ENCODE measurements at places on chromosomes 4 and X.

GRCh38 chr4:17258106-17258505, 253.8 kb downstream of the QDPR start:
- no peak for DNase-seq

- DNase-seq = no peak
Observed at GRCh38 chr4:132662456-132662855, 486.6 kb upstream of the PCDH10 start.

DNA sequence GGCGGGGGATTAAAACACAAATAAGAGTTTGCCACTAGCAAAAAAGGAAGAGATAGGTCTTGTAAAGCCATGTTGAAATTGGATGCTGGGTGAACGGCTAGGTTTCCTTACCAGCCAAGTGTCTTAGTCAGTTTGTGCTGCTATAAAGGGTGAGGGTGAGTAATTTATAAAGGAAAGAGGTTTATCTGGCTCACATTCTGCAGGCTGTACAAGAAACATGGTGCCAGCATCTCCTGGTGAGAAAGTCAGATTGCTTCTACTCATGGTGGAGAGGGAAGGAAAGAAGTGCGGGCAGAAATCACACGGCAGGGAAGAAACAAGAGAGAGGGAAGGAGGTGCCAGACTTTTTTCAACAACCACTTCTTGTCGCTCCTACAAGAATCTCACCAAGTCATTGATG, 507.5 kb downstream of the SPOCK3 start:
- DNase-seq = no peak

- no peak for DNase-seq
Observed at GRCh38 chr4:138948918-138949317, 66.7 kb upstream of the NOCT start.

GRCh38 chr4:6192245-6192644, 8.1 kb downstream of the JAKMIP1 start:
- DNase-seq = peak; percentile 64

GRCh38 chr4:87236861-87237260, 16.4 kb upstream of the KLHL8 start:
- DNase-seq = no peak

GRCh38 chrX:106177982-106178321, 9.8 kb downstream of the PWWP3B start:
- DNase-seq = no peak

DNA sequence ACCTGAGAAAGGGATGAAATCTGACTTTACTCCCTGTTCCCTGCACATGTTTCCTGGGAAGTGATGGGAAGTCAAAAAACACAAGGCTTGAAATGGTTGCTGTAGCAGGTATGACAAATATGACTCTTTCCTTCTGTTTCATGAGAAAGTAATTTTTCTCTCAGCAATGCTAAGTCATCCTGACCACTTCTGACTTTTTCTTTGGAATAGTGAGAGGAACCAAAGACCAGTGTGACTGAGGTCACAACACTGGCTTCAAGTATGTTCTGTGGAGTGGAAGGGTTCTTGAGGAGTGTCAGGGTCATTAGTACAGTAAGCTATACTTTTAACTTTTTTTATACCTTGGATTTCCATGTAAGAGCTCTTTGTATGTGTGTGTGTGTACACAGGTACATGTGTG, 225.3 kb downstream of the PPP3CA start:
- DNase-seq = no peak

DNA sequence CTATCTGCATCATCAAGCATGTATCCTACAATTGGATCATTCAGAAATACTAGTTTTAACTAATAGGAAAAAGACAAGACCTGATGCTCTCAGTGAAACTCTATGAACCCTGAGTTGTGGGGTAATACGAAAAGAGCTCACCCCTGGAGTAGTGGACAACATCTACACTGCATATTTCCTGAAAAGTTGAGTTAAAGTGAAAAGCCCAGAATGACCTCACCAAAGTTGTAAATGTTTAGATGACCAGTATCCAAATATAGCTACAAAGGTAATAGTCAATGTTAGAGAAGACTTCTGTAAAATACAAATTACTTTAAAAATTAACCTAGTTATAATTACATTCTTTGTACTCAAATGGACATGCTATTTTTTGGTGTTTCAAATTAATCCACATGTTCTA, 52.8 kb upstream of the SRPX start:
- DNase-seq = no peak

DNA sequence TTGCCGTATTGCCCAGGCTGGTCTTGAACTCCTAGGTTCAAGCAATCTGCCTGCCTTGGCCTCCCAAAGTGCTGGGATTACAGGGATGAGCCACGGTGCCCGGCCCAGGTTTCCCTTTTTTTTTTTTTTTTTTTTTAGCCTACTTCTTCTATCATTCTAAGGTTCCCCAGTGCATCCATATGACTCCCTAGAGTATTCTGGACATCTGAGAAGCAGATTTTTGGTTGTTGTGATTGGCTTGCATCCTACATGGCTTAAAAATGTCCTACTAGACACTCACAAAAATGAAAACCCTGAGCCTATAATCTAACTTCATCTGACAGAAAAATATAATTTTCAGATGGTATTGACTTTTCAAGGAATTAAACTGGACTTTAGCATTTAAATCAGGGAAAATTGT, 41.7 kb downstream of the SMIM14 start:
- no peak for DNase-seq

- DNase-seq = no peak
Observed at GRCh38 chr4:177487977-177488376, 45.7 kb upstream of the AGA start.

- DNase-seq = no peak
Observed at GRCh38 chrX:54288277-54288676, 69.6 kb downstream of the WNK3 start.

DNA sequence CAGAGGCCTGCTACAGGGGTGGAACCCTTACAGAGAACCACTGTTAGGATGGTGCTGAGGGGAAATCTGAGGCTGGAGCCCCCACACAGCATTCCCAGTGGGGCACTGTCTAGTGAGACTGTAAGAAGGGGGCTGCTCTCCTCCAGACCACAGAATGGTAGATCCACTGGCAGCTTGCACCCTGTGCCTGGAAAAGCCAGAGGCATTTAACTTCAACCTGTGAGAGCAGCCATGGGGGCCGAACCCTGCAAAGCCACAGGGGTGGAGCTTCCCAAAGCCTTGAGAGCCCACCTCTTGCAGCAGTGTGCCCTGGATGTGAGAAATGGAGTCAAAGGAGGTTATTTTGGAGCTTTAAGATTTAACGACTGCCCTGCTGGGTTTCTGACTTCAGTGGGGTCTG, 159.4 kb downstream of the BMPR1B start:
- DNase-seq = no peak

DNA sequence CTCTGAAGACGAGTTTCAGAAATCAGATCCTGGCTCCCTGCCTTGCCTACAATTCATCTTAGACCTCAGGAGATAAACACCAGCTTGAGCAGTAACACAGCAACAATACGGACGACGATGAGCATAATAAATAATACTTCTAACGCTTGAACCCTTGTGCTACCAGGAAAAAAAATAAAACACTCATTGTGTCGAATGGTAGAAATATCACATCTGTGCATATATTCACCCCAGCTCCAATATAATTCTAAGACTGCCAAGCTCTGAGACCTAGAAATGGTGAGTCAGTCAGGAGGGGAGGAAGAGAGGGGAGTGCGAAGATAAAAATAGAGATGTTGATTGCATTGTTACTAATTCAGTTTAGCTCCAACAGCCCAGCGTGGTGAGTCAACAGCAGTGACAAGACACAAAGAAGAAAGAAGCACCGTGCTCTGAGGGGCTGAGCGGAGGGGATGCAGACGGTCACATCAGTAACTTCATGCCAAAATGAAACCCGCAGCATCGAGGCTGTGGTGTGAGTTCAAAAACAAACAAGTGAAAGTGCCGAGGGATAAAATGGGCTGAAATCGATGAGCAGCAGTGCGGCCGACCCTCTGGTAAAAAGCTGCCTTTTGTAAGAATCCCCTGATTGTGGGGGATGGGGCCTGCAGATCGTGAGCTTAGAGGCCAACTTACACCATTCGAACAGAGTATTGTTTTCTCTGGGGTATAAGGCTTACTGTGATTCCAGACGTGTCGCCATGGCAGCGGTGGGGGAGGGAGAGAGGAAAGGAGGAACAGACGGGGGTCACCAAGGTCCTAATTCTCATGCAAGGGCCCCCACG, 150.4 kb downstream of the MGST2 start:
- peak; percentile 27 for DNase-seq

- peak; percentile 13 for DNase-seq
Observed at GRCh38 chr4:88585917-88586316, 6.4 kb upstream of the HERC3 start.

GRCh38 chrX:114049063-114049462, 534.8 kb upstream of the HTR2C start:
- no peak for DNase-seq

GRCh38 chrX:12447448-12448064, 309.3 kb downstream of the FRMPD4 start:
- peak; percentile 80 for DNase-seq

- DNase-seq = no peak
Observed at GRCh38 chr4:137394018-137394417, 138.3 kb downstream of the PCDH18 start.

- peak; percentile 59 for DNase-seq
Observed at GRCh38 chr4:141346144-141346543, 125.4 kb downstream of the ZNF330 start.

- DNase-seq = no peak
Observed at GRCh38 chrX:83658731-83659130, 150.6 kb downstream of the POU3F4 start.

GRCh38 chr4:106803083-106803482, 233.0 kb downstream of the DKK2 start:
- DNase-seq = no peak

DNA sequence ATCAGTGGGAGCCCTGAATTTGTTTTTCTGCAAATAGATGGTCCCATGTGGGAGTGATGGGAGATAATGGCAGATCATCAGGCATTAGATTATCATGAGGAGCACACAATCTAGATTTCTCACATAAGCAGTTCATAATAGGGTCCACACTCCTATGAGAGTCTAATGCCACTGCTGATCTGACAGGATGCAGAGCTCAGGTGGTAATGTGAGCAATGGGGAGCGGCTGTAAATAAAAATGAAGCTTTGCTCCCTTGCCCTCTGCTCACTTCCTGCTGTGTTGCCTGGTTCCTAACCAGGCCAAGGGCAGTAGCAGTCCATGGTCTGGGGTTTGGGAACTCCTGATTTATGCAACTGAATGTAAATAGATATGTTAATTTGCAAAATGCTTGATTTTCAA, 538.6 kb downstream of the TRAM1L1 start:
- DNase-seq = no peak

DNA sequence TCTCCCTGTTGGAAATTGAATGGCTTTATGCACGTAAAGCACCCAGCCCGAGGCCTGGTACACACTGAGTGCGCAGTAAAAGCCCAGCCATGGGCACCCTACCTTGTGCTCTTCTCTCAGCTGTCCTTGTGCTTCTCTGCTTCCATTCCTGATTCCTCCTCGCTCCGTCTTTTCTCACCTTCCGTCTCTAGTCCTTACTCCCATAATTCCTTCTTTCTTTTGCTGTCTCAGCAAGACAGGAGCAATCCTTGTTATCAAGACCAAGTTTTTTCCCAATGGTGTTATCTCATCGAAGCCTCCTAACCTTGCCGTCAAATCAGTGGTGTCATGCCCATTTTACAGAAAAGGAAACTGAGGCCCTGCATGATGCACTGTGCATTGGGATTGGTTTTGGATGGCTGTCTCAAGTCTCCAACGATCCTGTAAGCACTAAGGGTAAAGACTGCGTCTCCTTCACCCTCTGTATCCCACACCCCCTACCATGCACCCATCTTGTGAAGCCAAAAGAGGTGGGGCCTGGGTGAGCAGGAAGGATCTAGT, 30.1 kb downstream of the CYTL1 start:
- DNase-seq = no peak

DNA sequence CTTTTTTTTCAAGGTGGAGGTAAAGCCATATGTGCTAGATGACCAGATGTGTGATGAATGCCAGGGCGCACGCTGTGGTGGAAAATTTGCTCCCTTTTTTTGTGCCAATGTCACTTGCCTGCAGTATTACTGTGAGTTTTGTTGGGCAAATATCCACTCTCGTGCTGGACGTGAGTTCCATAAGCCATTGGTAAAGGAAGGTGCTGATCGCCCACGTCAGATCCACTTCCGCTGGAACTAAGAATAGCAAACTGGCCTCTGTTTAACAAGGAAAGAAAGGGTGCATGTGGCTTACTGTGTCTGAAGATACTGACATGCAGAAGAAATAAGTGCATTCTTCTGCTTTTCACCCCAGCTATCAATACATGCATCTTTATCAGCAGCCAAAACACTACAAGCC, 63.9 kb downstream of the CPEB2 start:
- no peak for DNase-seq

GRCh38 chr4:95549246-95550114, 707 bp upstream of the UNC5C start:
- DNase-seq = peak; percentile 39

DNA sequence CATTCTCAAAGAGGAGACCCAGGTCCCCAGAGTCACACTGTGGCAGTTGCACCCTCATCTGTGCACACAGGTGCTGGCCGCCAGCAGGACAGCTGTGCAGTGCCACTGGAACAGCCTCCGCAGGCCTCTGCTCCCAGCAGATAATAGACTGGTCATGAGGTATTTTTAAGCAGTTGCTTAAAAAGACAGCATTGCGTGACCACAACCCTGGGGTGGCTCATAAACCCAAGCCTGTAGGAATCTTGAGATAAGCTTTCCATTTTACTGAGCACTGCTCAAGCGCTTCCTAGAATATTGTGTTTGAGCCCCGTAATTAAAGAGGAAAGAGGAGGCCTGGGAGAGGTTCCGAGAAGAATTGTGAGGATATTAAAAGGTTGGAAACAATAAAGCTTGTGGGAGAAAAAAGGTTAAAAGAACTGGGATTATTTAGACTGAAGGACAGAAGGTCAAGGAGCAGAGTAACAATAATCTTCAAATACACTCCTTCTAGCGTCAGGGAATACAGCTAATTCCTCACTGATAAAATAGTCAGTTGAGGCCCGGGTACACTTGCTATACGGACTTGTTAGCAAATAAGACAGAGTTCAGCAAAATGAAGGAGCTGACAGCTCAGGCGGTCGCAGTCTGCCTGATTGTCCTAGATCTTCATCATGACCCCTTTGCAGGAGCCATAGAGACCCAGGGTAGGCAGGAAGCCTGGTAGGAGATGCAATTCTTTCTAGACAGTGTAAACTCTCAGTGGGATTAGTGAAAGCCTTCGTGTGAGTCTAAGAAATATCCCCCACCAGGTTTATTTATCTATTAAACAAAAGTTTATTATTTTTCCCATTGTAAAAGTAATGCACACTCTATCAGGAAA, 86.2 kb upstream of the KIT start:
- no peak for DNase-seq

DNA sequence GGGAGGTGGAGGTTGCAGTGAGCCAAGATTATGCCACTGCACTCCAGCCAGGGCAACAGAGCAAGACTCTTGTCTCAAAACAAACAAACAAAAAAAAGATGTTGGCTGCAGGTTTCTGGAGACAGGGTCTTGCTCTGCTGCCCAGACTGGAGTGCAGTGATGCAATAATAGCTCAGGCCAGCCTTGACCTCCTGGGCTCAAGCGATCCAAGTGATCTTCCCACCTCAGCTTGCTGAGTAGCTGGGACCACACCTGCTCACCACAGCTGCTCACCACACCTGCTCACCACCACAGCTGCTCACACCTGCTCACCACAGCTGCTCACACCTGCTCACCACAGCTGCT, 29.9 kb upstream of the CPLX1 start:
- DNase-seq = no peak
